ENCODE measurements at places on chromosomes 16 and 17.

GRCh38 chr17:13420418-13420826, 181.3 kb downstream of the HS3ST3A1 start:
- DNase-seq = no peak

DNA sequence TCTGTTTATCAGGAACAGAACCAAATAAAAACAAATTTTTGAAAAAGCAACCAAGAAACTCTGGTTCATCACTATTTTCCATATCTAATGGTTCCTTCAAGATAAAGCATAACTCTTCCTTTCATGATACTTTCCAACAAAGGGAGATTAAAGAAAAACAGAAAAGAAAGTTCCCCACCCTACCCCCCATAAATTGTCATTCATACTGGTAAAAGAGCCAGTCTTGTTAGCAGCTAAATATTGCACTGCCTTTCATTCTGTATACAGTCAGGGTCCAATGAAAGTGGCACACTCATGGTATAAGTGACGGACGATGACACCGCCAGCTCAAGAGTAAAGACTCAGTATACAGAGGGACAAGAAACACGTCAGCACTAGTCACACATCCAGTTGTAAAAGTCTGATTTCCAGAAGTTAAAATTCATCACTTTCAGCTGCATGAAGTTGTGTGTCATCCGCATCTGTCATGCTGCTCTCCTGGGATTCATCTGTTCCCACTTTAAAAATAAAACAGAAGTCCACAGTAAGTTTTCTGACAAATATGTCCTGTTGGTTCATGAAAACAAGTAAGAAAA, 68.5 kb downstream of the CDC27 start:
- no peak for DNase-seq

DNA sequence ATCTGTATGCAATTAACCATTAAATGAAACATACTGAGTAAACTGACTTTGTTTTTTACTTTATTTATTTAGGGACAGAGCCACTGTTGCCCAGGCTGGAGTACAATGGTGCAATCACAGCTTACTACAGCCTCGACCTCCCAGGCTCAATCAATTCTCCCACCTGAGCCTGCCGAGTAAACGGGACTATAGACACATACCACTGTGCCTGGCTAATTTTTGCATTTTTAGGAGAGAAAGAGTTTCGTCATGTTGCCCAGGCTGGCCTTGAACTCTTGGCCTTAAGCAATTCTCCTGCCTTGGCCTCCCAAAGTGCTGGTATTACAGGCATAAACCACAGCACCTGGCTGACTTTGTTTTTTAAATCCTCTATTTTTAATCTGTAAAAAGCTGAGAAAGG, 42.6 kb downstream of the ANKFY1 start:
- no peak for DNase-seq

DNA sequence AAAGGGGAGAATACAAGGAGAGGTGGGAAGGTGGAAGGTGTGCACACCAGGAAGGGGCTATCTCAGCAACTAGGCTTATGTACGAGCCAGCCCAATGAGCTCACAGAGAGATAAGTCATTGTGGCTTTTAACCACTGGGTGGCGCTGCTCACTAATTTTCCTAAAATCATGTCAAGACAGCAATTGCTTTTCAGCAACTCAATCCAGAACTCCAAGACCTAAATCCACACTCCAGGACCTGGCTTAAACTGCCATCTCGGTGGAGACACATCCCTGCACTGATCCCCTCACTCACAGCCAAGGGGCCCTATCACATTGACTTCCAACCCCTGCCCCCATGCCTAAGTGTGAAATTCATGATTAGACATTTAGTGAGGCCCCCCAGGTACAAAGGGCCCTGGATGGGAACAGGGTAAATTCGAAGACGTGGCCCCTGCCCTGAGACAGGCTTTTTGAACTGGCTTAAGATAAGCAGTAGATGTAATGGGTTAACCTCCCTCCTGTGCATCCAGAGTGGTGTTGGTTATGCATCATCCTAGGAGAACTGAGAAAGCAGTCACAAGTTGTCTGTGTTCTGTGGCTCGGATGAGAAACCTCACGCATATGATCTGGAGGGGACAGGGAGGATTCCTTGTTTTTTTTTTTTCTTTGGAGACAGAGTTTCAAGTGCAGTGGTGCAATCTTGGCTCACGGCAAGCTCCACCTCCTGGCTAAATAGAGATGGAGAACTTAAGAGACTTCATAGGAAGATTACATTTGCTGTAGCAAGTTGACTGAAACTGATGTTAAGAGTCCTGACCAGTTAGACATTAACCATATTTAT, 11.5 kb downstream of the CCL16 start:
- peak; percentile 82 for DNase-seq

DNA sequence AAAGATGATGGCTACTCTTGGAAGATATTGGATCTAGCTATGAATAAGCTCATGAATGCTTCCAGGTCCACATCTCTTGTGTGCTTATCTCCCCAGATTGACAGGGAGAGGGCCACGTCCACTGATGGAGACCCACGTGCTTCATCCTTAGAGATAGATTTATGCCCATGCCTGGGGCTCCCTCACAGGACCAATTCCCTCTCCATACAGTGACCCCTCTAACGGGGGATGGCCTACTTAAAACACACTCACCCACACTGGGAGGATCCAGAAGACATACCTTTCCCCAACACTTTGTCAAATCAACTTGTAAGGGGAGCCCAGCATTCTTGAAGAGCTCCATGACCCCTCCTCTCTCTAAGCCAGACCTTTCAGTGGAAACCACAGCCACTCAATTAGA, 169.7 kb upstream of the CDH5 start:
- DNase-seq = no peak

DNA sequence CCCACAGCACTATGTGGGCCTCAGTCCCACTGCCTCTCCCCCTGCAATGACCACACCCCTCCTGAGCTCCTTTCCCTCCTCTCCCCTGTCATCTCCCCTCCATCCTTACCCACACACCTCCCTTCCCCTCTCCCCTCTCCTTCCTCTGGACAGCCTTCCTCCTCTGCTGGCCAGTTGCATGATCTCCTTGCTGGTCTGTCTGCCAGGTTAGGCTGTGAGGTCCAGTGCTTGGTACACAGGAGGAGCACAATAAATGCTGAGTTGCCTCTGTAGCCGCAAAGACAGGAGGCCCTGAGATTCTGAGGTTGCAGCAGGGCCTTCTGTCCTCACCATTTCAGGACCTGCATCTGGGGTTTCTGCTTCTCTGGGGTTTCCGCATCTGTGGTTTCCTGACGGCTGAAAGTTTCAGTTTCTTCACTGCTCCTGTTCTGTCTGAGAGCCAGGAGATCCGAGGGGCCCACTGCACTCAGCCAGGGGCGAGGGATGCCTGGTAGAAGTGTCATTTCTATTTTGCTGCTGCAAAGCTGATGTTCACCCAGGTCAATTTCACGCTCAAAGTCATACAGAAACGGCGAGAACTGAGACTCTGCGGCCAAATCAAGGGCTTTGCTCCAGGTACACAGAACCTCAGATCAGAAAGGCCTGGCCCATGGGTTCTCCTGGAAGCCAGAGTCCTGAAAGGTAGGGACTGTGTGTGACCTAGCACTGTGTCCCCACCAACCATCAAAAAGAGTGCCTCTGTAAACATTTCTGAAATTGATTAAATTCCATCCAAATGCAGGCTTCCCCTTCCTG, 4.6 kb upstream of the SLC12A3 start:
- no peak for DNase-seq
